Foreskin fibroblast (primary cell): ENCODE measurements at places on chromosomes 11 and 22.
A peak's percentile ranks its signal among the peaks of the same experiment; 100 is the strongest.

- no peak for DNase-seq
Observed at GRCh38 chr22:49601614-49602321, 225.9 kb downstream of the BRD1 start.

DNA sequence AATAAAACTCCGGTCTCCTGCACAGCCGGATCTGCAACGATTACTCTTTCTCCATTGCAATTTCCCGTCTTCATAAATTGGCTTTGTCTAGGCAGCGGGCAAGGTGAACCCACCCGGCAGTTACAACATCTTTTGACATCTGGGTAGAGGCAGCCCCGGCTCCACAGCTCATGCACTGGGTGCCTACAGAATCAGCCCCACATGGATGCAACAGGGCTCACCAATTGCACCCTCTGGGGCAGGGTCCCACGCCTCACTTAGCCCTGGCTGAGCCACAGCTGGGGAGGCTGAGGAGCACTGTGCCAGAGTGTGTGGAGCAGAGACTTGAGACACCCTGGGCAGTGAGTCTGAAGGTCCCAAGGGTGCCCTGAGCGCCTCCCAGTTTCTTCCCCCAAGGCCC, 710.2 kb downstream of the TBC1D22A start:
- no peak for DNase-seq

- DNase-seq, result no peak
Observed at GRCh38 chr22:20426259-20426615, 11.4 kb downstream of the SCARF2 start.

DNA sequence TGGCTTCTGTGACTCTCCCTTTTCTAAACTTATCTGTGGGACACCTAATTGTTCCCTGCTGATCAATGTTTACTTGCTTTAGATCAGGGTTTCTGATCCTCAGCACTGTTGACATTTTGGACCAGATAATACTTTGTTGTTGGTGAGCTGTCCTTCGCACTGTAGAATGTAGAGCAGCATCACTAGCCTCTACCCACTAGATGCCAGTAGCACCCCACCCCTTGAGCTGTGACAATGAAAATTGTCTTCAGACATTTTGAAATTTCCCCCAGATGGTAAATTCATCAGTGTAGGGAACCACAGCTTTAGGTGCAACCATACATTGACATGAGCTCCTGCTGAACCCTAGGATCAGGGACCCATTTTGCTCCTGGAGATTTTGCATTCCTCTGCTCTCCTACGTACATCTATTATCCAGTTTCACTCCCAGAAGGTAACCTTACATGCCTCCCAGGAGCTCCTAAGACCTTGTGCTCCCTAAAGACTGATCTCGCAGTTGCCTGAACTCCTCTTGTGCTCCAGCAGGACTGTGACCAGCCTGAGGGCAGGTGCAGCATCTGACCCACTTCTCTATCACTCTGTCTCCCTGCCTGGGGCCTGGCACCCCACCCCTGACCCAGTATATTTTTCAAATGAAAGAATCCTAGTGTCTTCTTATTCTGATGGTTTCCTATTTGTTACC, 107.8 kb downstream of the FAR1 start:
- DNase-seq, result peak; percentile 2

DNA sequence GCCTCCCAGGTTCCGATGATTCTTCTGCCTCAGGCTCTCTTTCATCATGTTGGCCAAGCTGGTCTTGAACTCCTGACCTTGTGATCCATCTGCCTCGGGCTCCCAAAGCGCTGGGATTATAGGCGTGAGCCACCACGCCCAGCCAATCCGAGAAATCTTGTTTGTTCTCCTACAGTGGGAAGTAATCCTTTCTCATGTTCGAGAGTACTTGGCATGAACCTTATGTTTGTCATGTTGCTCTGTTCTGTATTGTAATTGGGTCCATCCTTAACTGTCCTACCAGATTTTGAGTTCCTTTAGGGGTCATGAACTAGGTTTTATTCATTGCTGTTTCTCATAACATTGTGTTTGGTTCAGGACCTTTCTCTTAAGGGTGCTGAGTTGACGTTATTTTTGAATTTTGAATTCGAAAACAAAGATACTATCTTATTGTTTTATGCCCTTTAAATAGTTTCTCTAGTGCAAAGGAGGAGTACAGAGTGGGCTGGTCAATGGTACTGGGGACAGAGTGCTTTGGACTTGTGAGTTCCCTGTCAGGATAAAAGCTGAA, 113.4 kb upstream of the RRM1 start:
- DNase-seq, result no peak

DNA sequence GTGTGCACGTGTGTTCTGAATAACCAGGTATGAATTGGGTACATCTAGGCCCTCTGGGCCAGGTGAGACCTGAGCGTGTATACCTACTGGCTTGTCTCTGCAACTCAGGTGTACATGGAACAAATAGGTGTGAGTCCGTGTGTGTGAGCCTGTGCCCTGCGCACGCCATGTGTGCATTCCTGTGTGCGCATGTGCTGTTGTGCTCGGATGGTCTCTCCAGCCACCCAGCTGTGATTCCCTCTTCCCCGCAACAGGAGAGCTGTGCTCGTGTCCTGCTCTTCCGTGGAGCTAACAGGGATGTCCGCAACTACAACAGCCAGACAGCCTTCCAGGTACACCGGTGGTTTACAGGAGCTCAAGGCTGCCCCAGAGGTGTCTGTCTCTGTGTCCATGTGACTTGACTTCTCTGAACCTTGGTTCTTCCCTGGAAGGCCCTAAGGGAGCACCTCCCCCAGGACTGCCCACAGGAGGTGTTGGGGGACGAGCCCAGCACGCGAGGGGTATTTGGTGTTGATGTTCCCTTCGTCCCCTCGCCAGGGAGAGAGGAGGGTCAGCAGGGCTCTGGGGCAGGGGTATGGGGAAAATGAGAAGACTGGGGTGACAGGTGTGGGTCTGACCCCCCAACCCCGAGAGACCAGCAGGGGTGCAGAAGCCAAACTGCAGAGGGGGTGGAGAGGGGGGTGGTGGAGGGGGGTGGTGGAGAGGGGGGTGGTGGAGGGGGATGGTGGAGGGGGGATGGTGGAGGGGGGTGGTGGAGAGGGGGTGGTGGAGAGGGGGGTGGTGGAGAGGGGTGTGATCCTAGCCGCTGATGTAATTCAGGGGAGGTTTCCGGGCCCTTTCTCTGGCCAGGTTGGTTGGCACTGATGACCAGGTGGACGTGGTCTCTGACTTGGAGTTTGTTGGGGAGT, 10.7 kb downstream of the SHANK3 start:
- DNase-seq, result no peak

- DNase-seq, result no peak
Observed at GRCh38 chr11:26983645-26984044, 10.3 kb upstream of the FIBIN start.

DNA sequence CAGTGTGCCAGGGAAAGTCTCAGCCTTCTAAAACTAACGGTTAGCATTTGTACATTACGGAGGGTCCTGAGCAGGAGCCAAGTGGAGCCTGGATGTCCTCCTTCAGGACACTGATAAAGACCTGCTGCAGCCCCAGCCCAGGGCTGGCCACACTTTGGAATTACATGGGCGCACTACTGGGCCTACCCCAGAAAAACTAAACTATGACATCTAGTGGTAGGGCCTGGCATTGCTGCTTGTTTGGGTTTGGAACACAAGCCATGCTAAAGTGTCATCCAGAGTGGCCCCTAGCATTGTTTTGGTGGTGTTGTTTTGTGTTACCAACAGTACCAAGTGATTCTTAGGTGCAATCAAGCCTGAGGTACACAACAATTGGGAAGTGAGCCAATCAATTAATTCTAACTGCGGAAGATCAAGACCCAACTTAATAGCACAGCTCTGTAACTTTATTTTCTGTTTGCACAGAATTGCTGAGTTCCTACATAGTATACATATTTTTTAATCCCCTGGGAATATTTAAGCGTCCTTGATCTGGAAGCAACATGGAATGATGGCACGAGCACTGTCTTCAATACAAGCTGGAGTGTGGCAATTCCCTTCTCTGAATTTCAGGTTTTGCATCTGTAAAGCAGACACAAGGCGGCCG, 340.7 kb downstream of the LARGE1 start:
- DNase-seq, result no peak

GRCh38 chr22:29946220-29946619, 63.2 kb downstream of the MTMR3 start:
- no peak for DNase-seq

- no peak for DNase-seq
Observed at GRCh38 chr11:12102588-12103410, 7.6 kb upstream of the MICAL2 start.

DNA sequence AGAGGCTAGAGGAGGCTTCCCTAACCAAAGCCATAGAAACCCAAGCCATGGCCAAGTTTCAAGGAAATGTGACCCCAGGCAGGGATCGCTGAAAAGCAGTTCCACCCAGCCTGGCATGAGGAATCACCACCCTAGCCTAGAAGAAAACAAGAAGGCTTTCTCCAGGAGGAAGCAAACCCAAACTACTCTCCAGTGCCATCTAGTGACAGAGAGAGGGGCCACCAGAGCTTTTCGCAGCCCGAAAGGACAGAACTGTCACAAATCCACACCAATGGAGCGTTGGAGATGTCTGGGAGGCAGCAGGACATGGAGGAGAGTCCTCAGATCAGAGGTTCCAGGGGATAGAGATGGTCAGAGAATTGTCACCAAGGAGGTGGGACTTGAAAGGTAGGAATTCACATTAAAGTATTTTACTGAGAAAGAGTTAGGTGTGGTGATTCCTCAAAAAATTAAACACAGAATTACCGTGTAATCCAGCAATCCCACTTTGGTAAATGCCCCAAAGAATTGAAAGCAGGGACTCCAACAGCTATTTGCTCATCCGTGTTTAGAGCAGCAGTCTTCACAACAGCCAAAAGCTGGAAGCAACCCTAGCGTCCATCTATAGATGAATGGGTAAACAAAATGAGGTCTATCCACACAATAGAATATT, 67.3 kb upstream of the NUP50 start:
- peak; percentile 80 for DNase-seq
